ENCODE measurements at places on chromosomes 13 and 19.

DNA sequence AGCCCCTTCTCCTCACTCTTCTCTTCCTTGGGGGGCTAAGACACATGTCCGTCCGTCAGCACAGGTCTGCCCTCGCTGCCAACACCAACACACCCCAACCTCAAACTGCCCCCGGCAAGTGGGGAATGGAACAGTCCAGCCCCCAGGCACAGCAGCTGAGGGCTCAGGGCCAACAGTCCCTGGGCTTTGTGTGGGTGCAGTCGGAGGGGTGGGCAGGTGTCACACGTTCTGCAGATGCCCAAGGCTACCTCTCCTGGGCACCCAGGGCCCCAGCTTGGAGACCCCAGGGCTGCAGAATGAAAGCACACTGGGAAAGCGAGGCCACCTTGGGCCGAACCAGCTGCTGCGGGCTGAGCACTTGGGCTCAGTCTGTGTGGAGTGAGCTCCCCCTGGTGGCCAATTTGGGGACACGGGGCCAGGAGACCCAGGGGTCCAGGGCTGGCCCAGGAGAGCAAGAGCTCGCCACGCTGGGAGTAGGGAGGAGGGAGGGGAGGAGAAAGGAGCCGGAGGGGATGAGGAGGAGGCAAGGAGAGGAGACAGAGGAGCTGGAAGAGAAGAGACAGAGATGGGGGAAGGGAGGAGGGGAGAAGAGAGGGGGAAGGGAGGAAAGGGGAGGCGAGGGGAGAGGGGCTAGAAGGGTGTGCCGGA is 14.0 kb upstream of the ATP8B3 start:
- DNase-seq: no peak

- DNase-seq: no peak
Measured at GRCh38 chr19:51448411-51449016, 9.7 kb downstream of the SIGLEC8 start.

DNA sequence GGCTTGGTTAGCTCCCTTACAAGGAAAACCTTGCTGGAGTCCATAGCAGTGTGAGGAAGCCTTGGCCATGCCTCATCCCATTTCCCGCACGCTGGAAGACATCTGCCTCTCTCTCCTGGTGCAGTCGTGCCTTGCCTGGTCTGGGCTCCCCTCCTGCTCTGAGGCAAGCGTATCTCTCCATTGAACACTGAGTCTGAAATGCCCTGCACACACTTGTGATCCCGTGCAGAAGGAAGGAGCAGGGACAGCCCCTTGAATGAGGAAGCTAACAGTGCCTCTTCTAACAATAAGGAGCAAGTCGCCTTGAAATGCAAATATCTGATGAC is 407 bp upstream of the ZNF440 start:
- no peak for DNase-seq

DNA sequence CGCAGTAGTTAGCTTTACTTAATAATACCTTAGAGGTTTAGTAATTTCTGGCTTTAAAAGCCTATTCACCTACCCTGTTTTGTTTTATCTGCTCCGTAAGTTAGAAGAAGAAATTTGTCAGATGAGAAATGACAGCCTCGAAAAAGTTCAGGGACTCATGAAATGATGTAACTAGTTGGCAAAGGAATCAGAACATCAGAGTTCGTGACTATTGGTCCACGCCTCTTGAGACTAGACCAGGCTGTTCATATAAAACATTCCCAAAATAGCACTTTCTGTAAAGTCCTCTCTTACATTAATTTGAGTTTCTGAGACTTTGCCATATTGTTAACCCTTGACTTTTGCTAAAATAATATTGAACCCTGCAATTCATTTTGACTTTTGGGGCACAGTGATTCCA is 92.0 kb downstream of the HS6ST3 start:
- no peak for DNase-seq

DNA sequence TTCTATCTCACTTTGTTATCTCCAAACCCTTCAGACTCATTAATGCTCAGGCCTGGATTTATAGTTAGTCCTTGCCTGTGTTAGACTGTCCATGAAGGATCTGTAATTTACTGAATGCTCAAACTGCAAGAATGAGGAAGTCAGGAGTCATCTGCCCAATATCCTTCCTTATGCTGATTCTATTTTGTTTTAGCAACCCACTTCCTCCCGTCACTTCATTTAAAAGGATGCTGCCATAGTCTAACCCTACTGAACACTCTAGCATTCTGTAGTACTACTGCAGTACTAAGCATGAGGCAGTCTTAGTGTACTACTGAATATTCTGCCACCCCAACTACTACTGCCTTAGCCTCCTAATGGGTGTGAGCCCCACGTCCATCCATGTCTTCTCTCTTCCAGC is 1.5 kb downstream of the FCAR start:
- DNase-seq: no peak

- DNase-seq: no peak
Measured at GRCh38 chr13:77386880-77387606, 60.1 kb upstream of the MYCBP2 start.

Data from cerebellar nuclear complex (tissue), 1 donor.